ENCODE measurements at places on chromosomes 1 and 21. TPM values are rescaled to one million over a fixed set of nuclear protein-coding genes. Genes with fewer than 3 reads are reported as not detected.

The TNFSF4 gene
- 20.9 TPM for polyA plus RNA-seq

GRCh38 chr1:156538711-156539440, 33.5 kb downstream of the IQGAP3 start:
- H3K27ac ChIP-seq = no peak overlapping the region
- no peaks in the 10 kb centered on the region for H3K4me1 ChIP-seq
- peaks cover 28% of the 10 kb centered on the region for H3K36me3 ChIP-seq
- H3K4me3 ChIP-seq = no peak overlapping the region
- no peaks in the 10 kb centered on the region for H3K27me3 ChIP-seq
- no peak for DNase-seq

- no peak overlapping the region for H3K4me3 ChIP-seq
- H3K27me3 ChIP-seq = no peaks in the 10 kb centered on the region
- no peak overlapping the region for H3K27ac ChIP-seq
- no peak for DNase-seq
Measured at GRCh38 chr1:241311056-241311746, 45.8 kb downstream of the RGS7 start.

GRCh38 chr1:21833392-21833976, 21.4 kb downstream of the LDLRAD2 start:
- DNase-seq = no peak
- H3K27me3 ChIP-seq = no peaks in the 10 kb centered on the region
- H3K27ac ChIP-seq = no peak overlapping the region
- H3K4me3 ChIP-seq = no peak overlapping the region
- no peaks in the 10 kb centered on the region for H3K4me1 ChIP-seq

DNA sequence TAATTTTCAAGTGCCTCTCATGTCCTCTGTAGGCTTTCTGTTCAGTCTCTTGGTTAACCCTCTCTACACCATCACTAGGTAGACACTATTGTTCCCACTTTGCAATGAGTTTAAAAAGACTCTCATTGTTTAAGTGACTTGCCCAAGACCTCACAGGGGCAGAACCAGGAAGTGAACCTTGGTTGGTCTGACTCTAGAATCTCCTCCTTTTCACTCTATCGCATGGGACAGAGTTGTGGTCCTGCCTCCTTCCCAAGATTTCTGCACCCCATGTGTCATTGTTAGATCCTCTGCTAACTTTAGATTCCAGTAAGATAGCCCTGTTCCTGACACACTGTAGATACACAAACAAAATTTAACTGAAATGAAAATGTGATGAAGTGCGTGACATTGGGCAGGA, 481.7 kb upstream of the USP24 start:
- no peaks in the 10 kb centered on the region for H3K36me3 ChIP-seq
- peak overlapping the region; percentile 88 for H3K27ac ChIP-seq
- no peaks in the 10 kb centered on the region for H3K27me3 ChIP-seq
- no peak for DNase-seq

GRCh38 chr1:185896863-185897262, 162.7 kb downstream of the HMCN1 start:
- H3K4me1 ChIP-seq = no peaks in the 10 kb centered on the region
- H3K4me3 ChIP-seq = no peak overlapping the region
- no peaks in the 10 kb centered on the region for H3K27me3 ChIP-seq
- H3K27ac ChIP-seq = no peak overlapping the region
- no peaks in the 10 kb centered on the region for H3K36me3 ChIP-seq

GRCh38 chr1:201766131-201766866, 62.7 kb upstream of the IPO9 start:
- no peak overlapping the region for H3K27ac ChIP-seq
- no peaks in the 10 kb centered on the region for H3K27me3 ChIP-seq
- H3K36me3 ChIP-seq = no peaks in the 10 kb centered on the region
- H3K4me3 ChIP-seq = no peak overlapping the region

The C4BPA gene
- polyA plus RNA-seq = not detected

- DNase-seq = peak; percentile 90
- H3K4me3 ChIP-seq = no peak overlapping the region
Measured at GRCh38 chr1:222048094-222048595, 306.3 kb upstream of the DUSP10 start.

- no peaks in the 10 kb centered on the region for H3K4me1 ChIP-seq
- H3K27me3 ChIP-seq = no peaks in the 10 kb centered on the region
- no peaks in the 10 kb centered on the region for H3K36me3 ChIP-seq
- no peak for DNase-seq
Measured at GRCh38 chr21:28949318-28949717, 43.4 kb downstream of the LTN1 start.

The CDCP2 gene
- not detected for polyA plus RNA-seq

The NCMAP gene
- not detected for polyA plus RNA-seq

Data from fibroblast of lung (primary cell).